ENCODE measurements at places on chromosomes 5 and 9.

- no peak for DNase-seq
Measured at GRCh38 chr5:149237662-149238061, 34.0 kb upstream of the AFAP1L1 start.

- DNase-seq = no peak
Measured at GRCh38 chr9:135262248-135262647, 174.8 kb downstream of the OLFM1 start.

DNA sequence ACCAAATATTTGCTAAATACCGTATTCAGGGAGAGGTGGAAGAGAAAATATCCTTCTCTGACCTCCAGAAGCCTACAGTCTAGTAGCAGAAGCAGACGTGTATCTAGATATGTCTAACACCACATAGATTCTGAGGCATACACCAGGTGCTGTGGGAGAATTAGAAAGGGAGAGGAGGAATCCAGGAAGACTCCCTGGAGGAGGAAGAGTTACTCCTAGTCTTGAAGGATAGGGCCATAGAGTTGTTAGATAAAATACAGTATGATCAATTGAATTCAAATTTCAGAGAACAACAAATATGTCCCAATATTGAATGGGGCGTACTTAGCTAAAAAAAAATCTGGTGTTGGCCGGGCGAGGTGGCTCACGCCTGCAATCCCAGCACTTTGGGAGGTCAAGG lies 58.7 kb downstream of the TMOD1 start:
- DNase-seq = no peak

DNA sequence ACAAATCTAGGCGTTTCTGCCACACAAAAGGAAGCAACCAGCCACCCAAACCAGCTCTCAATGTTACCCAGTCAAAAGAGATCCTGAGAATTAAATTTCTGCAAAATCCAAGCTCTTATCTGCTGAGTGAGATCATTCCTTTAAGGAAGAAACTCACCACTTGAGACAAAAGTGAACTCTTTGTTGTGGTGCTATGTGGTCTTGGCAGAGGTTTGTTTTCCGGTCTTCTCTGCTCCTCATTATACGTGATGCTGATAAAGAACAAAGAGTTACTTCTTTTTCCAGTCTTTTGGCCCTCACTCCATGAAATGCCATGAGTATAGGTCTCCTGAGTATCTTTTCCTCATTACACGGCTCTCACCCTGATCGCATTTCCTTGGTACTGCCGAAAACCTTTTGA lies 82.1 kb downstream of the PRKACG start:
- DNase-seq = no peak

- DNase-seq = no peak
Measured at GRCh38 chr9:20331095-20331685, 291.1 kb downstream of the MLLT3 start.

Measured in SHP77 (cell line).